Activated naive CD4-positive, alpha-beta T cell (primary cell): ENCODE measurements at places on chromosomes 5 and 9.

GRCh38 chr9:26539867-26540493 lies 352.6 kb downstream of the CAAP1 start:
- no peak for DNase-seq

DNA sequence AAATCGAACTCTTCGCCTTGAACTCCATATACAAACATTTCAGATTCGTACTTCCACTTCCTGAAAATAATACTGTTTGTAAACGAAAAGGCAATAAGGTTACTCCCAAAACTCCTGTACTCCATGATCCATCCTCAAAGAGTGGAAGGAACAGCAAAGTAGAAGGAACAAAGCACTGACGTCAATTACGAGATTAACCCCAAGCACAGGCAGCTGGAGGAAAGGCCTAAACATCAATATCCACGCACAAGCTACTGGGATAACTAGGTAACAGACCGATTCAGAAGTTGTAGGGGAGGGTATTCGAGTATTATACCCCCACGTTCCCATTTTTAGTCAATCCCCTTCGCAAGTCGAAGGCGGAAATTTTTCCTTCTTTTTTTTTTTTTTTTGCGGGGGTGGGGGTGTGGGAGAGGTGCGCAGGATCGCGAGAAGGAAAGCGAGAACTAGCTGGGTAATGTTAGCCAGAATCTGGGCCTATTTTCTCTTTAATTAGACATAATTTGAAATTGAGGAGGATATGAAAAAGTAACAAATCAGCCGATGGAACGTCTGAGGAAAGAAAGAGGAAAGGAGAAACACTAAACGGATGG lies 909 bp downstream of the AFF4 start:
- DNase-seq: no peak

- no peak for DNase-seq
Observed at GRCh38 chr9:117739624-117740347, 35.6 kb downstream of the TLR4 start.

DNA sequence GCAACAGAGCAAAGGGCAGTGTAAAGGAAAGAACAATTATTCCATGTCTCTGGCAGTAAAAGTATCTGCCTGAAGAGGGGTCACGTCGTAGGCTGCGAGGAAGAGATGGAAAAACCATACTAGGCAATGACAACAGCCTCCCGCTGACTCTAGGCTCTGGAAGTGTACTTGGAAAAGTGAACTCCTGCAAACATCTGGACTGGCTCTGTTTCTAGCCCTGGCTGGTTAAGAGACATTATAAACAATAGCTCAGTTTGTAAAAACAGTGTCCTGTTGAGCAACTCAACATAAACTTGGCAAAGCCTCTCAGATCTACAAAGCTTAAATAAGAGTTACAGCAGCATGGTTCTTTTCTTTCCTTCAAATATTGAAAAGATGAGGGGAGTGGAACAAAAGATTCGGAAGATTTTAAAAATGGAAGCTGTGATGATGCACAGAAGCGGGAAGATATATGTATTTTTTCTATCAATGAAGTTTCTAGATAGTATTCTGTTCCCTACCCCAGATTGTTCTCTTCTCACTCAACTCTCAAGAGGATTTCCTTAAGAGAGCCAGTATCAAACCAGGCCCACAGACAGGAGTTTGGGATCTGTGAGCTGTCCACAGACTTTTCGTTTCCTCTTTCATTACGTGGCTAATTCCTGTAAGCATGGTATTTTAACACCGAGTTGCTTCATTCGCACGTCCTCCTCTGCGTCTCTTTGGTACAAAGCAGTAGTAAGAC lies 79.4 kb downstream of the SPTLC1 start:
- no peak for DNase-seq

- DNase-seq: no peak
Observed at GRCh38 chr5:52977264-52977897, 11.8 kb upstream of the ITGA2 start.

DNA sequence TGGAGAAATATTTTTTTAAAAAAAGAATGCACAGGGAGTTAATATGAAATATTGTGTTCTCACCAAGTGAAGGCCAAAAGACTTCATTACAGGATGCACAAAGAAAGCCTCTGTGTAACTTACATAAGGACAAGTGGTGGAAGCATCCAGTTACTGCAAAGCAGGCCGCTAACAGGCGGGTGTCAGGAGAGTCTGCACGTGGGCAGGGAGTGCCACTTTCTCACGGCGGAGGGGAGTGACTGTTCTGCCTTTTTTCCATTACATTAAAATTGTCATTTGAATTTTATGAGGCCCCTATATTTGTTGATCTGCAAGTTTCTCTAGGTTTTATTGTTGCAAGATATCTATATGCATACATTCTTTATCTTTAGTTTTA lies 28.1 kb upstream of the SPATA31E1 start:
- no peak for DNase-seq

DNA sequence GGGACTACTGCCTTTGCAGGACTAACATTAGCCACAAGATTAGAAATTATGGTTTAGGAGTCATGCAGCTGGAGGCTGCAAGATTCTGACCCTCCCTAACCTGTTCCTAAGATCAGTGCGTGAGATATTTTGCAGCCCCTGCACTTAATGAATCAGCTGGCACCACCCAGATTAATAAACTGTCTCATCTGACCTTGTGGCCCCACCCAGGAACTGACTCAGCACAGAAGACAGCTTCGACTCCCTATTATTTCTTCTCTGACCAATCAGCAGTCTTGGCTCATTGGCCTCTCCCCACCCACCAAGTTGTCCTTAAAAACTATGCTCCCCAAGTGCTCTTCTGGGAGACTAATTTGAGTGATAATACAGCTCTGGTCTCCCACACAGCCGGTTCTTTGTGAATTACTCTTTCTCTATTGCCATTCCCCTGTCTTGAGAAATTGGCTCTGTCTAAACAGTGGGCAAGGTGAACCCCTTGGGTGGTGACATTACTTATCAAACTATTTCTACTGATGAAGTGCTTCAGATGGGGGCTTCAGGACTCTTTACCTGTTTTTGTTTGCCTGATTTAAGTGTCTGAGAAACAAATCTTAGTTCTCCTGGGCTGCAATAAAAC lies 17.0 kb downstream of the CTSL start:
- DNase-seq: no peak

DNA sequence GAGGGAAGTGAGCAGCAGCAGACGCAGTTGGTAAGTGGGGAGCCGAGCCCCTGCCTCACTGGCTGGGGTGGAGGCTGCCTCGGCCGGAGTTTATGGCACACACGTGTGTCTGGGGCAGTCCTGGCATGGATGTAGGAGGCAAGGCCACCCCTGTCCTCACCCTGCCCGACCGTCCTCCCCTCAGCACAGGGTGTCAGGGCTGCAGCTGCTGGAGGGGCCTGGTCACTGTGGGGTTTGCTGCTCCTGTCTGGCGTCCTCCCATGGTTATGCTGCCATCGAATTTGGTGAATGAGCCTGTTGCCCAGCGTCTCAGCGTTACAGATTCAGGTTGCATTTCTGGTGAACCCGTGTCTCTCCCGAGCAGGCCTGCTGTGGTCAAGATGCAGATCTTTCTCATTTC lies 32.4 kb downstream of the CEP72 start:
- no peak for DNase-seq

GRCh38 chr9:90432951-90433350 lies 209.7 kb downstream of the DIRAS2 start:
- no peak for DNase-seq

- no peak for DNase-seq
Observed at GRCh38 chr5:138351056-138351455, 1.4 kb upstream of the KDM3B start.

- DNase-seq: no peak
Observed at GRCh38 chr5:126852091-126852571, 75.2 kb downstream of the LMNB1 start.

DNA sequence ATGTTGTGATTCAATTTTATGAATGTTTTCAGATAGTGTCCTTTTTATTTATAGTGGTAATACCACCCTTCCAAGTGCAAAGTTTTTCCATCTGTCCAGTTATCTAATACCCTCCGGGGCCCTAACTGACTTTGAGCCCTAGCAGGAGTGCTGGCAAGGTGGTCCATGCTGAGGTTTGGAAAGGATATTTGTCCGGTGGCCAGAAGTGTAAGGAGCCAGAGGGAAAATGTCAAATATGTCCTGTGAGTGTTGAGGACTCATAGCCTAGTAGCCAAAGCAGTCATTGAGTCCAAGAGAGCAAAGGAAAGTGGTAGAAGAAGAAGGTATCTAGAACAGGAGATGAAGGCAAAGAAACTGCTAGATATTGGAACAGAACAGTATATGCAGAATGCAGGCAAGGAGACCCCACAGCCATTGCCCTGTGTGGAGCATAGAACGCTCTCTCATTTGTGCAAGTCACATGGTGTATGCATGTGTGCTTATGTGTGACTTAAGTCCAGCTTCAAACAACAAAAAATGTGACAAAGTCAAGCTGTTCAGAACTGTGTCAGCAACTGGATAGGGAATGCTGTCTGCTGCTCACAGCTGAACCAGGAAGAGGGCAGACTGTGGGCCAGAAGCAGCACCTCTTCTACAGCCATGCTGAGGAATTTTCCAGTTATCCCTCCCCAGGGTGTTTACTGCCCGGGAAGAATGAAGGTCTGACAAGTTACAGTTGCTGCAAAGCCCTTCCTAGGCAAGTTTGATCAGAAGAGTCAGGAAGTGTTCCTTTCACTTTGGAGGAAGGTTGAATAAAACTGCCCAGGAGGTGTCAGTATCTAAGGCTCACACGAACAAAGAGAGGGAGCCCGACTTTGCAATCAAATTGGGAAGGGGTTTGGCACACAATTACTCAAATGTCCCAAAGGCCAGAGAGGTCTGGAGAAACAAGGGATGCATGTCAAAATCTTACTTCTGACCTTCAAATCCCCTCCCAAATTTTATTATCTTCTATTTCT lies 463.3 kb upstream of the DMAC1 start:
- no peak for DNase-seq

- DNase-seq: no peak
Observed at GRCh38 chr9:98406469-98406868, 151.0 kb upstream of the TBC1D2 start.

DNA sequence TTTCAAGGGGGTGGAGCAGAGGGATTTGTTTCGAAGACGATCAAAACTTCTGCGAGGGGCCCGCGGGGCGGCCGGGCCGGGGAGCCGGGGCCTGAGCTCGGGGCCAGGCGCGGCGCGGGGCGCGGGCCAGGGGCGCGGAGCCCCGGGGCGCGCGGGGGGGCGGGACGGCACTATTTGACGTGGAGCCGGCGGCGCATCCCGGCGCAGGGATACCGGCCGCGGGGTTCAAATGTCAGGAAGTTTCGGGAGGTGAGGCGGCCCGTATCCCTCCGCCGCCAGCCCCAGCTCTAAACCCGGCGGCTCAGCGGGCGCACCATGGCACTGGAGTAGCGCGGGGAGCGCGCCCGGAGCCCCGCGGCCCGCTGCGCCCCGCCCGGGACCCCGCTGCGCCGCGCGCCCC lies at the start of gene LMX1B:
Gene LMX1B, plus strand, starts transcription at position 278 of the 400 bp plus-strand sequence. CDS start 522 bp downstream, outside the sequence.
- no peak for DNase-seq

DNA sequence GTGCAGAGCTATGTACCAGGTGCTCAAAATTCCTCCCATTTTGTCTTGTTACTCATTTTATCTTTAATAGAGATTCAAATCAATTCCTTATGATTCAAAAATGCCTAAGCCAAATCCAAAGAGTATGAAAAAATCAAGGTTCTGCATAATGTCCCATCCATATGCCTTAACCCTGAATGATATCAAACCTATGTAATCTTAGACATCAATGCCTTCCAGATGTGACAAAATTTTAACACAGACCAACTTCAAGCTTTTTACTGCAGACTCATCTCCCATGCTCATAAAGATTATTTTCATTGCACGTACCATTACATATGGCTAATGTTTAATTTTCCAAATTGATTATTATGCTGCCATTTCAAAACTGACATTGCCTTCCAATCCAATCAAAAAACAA lies 122.4 kb downstream of the NFIB start:
- DNase-seq: no peak

DNA sequence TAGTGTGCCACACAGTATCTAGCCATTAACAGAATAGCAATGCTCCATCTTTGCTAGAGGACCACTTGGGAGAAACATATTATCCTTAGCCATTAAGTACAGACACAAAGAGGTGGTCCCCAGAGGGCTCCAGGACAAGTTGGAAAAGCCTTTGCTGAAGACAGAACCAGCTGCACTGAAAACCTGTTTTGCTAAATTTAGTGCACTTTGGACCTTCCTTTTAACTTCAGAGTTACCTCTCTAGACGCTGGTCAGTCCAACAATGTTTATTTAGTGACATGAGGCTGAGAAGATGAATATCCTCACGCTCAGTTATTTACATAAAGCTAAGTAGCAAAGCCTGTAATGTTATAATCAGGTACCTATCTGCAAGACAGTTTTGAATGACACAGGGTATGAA lies 265.0 kb upstream of the ZNF608 start:
- no peak for DNase-seq

- no peak for DNase-seq
Observed at GRCh38 chr5:139124774-139125520, 73.2 kb downstream of the SIL1 start.

DNA sequence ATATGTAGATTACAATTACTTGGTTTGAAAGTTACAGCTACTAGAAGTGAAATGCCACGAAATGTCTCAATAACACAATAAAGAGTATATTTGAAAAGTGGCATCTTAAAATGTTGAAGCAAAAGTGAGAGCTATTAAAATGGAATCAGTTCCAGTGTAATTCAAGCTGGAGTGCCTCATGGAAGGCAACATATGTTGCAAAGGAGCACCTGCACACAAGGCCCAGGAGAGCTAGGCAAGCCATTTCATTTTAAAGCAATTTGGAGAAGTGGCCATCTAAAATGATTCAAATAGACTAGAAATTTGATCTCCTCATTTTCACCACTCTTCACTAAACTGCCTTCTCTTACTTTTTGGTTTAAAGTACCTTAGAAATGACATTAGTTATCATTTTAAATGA lies 167.8 kb downstream of the GABRB2 start:
- DNase-seq: no peak

- no peak for DNase-seq
Observed at GRCh38 chr9:98329281-98329680, 73.8 kb upstream of the TBC1D2 start.

- DNase-seq: no peak
Observed at GRCh38 chr5:162995568-162995967, 441.8 kb upstream of the CCNG1 start.

GRCh38 chr9:126490214-126490631 lies 123.5 kb upstream of the LMX1B start:
- DNase-seq: no peak

DNA sequence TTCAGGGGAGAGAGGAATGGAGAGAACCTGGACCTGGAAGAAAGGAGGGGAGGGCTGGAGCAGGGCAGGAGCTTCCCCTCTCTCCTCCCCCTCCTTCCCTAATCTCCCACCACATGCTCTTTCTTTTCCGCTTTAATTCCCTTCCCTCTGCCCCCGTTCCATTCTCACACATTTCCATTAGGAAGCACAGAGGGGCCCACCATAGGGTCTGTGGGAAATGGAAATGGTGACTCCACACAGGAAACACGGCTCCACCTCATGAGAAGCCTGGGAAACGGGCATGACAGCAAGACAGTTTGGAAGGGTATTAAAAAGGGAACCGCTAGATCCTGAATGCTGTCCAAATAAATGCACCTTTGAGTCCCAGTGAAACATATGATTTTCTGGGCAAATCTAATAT lies 64.9 kb upstream of the ENTREP1 start:
- no peak for DNase-seq

GRCh38 chr5:18113721-18114120 lies 479.5 kb downstream of the TAF11L14 start:
- no peak for DNase-seq
